Suppressor macrophage treated with lipopolysaccharide for 4 hours (primary cell): ENCODE measurements at places on chromosomes 6 and 20.
A peak's percentile ranks its signal among the peaks of the same experiment; 100 is the strongest.

DNA sequence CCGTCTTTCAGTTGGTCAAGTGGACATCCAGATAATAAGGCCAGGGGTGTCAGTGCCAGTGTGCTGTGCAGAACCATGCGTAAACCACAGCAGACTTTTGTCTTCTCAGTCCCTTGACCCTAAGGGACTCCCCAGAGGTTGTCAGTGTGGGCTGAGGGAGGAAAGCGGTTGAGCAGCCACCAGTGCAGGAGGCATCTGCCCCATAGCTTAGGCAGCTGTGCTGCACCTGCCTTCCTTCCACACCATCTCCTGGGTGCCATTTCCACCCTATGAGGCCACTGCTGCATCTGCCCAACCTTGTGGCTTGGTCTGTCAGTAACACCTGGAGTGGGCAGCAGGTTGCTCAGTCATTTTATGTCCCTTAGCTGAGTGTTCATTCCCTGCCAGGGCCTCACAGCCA, 26.0 kb downstream of the PRPF6 start:
- no peak for DNase-seq

- peak; percentile 25 for DNase-seq
Observed at GRCh38 chr20:39880890-39881289, 808.1 kb downstream of the MAFB start.

GRCh38 chr6:71029555-71029954, 72.7 kb upstream of the B3GAT2 start:
- DNase-seq, result no peak

DNA sequence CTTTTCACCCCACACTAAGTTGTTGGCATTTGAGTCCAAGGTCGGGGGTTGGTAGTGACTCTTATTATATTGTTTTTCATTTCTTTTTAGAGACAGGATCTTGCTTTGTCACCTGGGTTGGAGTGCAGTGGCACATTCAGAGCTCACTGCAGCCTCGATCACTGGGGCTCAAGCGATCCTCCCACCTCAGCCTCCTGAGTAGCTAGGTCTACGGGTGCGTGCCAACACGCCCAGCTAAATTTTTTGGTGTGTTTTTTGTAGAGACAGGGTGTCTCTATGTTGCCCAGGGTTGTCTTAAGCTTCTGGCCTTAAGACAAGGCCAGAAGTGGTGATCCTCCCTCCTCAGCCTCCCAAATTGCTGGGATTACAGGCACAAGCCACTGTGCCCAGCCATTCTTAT, 25.1 kb upstream of the TGM2 start:
- no peak for DNase-seq

DNA sequence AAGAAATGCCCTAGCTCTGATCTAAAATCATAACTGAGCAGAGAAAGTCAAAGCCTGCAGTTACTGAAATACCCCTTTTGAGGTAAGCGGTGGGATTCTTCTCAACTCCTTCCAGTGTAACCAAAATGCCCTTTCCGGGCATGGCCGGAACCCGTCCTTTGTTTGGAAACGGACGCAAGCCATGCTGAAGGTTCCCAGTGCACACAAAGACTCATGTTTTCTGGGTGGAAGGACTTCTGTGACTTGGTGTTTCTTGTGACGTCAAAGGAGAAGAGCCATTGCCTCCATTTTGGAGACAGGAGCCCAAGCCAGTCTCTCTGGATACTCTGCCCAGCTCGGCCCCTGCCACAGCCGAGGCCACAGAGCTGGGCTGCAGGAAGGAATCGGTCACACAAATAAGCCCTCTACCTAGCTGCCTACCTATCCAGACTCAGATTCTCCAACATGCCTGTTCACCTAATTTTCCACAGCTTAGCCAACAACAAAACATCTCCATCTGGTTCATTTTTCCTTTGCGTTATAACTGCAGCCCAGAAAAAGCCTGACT, 182.8 kb downstream of the TBXT start:
- DNase-seq, result no peak

DNA sequence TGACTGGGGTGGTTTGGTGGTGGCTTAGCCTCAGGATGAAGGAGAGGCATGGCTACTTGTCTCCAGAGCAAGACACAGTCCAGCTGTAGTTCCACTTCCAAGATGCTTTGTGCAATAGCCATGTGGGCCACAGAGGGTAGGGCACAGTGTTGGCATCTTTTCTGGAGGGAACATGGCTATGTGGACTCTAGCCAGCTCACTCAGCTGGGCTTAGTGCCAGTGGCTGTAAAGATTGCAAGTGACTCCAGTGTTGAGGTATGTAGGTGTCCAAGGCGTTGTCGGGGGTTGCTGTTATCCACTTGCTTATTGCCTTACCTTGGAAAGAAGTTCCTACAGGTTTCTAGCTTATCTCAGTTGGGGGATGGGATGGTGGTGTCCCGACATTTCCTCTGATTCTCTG, 233.4 kb downstream of the CD109 start:
- DNase-seq, result no peak

- DNase-seq, result no peak
Observed at GRCh38 chr6:117200067-117200466, 65.3 kb upstream of the VGLL2 start.

DNA sequence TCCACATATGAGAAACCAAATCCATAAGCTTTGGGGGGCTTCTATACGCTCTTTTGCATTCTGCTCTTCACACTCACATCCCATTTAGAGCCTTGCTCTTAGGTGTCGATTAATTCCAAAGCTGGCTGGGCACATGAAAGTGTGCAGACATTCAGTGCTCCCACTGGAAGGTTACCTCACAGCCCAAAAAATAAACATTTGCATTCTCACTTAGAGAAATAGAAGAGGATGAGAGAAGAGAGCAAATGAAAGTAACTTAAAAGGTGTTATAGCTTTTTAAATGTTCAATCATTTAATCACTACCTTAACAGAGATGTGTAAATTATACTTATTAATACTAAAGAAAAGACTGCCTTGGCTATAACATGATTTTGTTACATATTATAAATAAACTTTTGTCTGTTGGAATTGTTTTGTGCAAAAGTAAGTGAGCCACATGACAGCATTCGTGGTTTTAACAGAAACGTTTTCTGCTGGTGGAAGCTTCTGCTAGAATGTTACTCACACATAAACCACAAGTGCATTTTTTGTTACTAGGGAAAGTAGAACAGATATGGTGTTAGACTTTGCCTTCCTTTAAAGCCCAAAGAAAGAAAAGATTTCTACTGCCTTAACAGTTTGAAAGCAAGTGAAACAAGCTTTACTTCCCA, 116.7 kb downstream of the SIM1 start:
- DNase-seq, result no peak

DNA sequence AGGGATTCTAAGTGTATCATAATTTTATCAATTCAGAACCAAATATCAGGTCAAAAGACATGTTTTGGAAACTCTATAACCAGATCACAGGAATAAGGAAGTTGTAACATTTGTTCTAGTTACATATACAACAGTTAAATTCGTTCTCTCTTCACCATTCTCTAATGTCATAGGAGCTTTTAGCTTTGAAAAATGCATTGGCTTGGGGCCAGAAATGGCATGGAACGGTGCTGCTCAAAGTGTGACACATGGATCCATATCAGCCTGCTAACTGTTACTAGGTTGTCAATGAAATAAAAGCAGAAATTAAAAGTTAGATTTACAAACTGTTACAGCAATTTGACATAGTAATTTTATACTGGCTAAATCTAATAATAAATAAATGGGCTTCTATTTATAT, 120.3 kb downstream of the LCA5 start:
- no peak for DNase-seq

DNA sequence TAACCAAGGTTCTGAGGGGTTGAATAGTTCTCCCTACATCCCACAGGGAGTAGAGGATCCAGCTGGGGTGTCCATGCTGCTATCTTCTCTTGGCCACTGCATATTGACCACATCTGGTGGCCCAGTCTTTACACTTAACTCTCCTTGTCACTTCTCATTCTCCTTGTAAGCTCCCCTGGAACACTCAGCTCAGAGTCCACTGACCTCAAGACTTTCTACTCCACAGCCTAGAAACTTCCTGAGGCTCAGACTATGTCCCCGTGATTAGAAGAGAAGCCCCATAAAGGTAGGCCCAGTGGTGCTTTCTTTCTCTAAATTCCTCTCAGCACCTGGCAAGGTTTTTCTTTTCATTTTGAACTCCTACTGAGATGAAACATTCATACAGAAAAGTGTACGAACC, 13.3 kb upstream of the ZFAND3 start:
- DNase-seq, result no peak

GRCh38 chr6:45642331-45643125, 264.8 kb upstream of the SUPT3H start:
- DNase-seq, result no peak

GRCh38 chr6:156916130-156916801, 139.1 kb downstream of the ARID1B start:
- DNase-seq, result peak; percentile 27

DNA sequence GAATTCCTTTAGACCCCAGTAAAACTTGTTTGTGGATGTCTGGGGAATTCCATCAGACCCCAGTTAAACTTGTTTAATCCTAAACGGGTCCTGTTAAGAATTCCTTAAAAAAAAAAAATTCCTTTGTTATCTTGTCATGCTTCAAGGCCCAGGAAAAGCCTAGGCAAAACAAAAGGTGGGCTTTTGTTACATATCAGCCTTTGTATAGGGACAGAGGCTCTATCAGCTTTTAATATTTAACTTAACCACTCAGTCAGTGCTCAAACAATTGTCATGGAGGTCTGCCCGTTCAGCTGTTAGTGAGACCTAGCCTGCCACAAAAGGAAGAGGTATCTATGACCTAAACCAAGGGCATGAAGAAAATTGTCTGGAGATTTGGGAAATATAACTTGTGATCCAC, 53.1 kb downstream of the SLC22A1 start:
- DNase-seq, result no peak

DNA sequence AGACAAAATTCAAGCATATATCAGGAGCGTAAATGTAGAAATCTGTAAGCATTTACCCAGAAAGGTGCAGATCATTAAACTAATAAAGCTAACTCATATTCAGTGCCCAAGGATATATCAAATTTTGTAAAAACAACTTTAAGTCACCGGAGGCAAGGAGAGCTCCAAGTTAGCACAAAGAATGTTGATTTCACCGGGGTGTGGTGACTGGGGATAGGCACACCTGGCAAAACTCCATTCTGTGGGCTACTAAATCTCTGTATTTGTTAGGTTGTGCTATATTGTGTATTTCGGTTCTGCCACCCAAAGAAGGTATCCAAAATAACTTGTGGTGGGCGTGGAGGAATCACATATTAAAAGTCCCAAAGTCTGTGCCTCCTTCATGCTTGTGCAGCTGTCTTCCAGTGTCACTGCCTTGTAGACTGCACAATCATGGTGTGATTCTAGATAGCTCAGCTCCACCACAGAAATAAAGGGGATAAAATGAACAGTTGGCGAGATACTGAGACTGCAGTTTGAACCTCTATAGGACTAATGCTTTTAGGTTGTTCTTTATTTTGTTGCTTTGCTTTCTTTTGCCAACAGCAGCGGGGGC, 111.6 kb downstream of the GMDS start:
- DNase-seq, result no peak

DNA sequence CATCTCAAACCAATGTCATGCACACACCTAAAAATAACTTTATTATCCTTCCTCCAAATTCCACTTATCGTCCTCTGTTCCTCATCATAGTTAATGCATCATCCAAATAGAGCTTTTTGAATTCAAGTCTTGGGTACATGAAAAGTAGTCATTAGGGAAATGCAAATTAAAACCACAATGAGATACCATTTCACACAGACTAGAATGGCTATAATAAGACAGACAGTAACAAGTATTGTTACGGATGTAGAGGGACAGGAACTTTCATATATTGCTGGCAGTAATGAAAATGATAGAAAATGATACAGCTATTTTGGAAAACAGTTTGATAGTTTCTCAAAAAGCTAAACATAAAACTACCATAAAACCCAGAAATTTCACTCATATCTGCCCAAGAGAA, 59.1 kb downstream of the FHL5 start:
- DNase-seq, result no peak

GRCh38 chr6:42049948-42050296, 402 bp upstream of the TAF8 start:
- no peak for DNase-seq

- no peak for DNase-seq
Observed at GRCh38 chr6:65680232-65680631, 26.8 kb downstream of the EYS start.

DNA sequence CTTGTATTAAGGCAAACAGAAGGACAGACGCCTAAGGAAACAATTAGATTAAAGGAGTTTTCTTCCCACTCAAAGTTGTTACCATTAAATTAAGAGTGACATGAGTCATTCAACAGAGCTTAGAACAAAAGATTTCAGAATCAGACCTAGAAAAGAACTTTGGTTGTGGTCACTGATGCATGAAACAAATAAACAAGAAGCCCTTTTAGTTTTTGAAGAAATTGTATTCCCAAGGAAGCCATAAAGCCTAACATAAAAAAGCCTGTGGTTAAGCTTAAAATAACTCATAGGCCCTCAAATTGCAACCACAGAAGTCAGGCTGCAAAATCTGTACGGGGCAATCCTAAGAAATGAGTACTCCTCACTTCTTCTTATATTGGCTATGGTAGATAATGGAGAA, 17.9 kb upstream of the TRIM26 start:
- DNase-seq, result no peak

- DNase-seq, result no peak
Observed at GRCh38 chr6:113888956-113889630, 31.9 kb downstream of the MARCKS start.

- DNase-seq, result no peak
Observed at GRCh38 chr6:76770281-76770680, 693.0 kb downstream of the HTR1B start.

- DNase-seq, result no peak
Observed at GRCh38 chr6:103273048-103273447, 1586.7 kb downstream of the HACE1 start.

DNA sequence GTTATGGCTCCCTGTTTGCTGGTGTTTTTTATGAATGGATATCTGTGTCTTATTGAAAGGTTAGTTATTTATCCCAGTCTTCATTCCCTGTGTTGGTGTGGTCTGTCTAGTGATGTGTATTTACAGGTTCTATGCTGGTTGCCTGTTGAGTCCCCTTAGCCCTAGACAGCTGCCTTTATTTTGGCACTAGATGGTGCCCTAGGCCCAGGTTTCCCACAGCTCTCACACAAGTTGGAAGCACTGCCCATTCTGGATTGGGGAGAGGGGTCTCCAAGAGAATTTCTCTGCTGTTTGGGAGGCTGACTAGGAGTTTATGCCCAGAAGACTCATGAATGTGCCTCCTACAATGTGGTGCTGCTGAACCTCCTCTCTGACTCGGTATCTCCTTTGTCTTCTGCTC, 12.4 kb downstream of the GRM1 start:
- DNase-seq, result peak; percentile 18

DNA sequence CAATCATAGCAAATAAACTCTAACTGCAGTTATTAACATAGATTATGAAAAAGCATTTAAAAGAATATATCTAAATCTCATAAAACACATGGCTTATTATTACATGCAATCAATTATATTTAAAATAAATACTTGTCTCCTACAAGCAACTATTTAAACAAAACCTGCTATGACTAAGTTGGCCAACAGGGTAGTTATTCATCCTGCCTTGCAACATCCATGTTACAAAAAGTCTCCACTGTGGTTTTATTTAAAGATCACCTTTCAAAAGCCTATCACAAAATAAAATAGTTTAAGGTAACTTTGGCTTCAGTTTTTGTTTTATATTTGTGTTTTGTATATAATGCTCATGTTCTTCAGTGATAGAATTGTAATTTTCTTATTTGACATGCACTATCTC, 1127.0 kb upstream of the MAP3K7 start:
- no peak for DNase-seq

GRCh38 chr6:129920103-129920798, 59.1 kb upstream of the TMEM244 start:
- DNase-seq, result no peak

- peak; percentile 49 for DNase-seq
Observed at GRCh38 chr6:17584241-17584803, 15.8 kb upstream of the FAM8A1 start.

GRCh38 chr6:91816335-91816734, 1229.5 kb upstream of the MAP3K7 start:
- DNase-seq, result no peak
